ENCODE measurements at places on chromosomes 5 and 9.

DNA sequence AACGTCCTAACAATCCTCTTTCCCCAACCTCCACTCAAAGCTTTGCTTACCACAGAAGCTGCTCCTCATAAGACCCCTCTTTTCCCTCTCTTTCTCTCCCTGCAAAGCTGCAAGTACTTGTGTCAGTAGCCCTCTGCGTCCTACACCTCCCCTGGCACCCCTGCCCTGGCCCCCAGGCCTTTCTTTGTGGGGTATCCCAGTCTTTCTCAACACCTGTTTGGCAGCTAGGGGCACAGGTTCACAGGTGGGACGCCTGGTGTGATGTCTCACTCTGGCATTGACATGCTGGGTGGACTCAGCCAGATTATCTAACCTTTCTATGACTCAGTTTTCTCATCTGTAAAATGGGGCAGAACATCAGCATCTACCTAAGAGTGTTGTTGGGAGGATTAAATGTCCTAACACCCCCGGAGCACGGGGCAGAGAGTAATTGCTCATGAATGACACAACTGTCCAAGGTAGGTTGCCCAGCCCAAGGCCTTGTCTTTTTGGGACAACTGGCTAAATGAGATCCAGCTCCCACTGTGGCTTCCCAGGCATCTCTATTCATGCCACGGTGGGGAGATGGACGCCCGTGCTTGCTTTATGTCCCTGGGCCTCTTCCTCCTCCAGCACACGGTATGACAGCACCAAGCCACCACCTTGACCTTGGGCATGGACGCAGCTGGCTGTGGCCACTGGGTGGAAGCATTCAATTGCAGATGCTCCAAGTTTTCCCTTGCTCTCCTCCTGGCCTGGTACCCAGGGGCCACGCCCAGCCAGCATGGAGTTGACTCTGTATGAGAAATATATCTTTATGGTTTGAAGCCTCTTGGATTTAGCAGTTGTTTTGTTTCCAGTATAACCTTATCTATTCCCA is 190.4 kb downstream of the RGS3 start:
- DNase-seq, result no peak

- DNase-seq, result no peak
Observed at GRCh38 chr9:69548681-69549080, 123.5 kb downstream of the APBA1 start.

GRCh38 chr5:158099571-158100105 is 240.7 kb upstream of the CLINT1 start:
- no peak for DNase-seq

GRCh38 chr5:886716-887325 is 5.8 kb downstream of the BRD9 start:
- no peak for DNase-seq

DNA sequence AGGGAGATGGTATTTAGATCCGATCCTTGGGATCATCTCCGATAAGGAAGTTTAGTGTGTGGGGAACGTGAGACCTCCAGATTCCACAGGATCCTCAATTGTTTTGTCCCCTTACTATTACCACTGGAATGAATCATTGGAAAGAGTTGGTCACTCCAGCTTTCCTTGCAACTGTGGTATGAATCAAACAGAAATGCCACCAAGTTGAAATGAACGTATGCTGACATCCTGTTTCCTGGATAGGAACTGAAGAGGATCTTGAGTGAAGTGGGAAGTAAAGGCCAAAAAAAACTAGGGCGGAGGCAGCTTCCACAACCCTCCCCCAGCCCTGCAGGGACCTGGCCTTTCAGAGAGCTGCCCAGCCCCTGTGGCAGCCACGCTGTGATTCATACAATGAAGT is 23.9 kb downstream of the IRX1 start:
- no peak for DNase-seq

DNA sequence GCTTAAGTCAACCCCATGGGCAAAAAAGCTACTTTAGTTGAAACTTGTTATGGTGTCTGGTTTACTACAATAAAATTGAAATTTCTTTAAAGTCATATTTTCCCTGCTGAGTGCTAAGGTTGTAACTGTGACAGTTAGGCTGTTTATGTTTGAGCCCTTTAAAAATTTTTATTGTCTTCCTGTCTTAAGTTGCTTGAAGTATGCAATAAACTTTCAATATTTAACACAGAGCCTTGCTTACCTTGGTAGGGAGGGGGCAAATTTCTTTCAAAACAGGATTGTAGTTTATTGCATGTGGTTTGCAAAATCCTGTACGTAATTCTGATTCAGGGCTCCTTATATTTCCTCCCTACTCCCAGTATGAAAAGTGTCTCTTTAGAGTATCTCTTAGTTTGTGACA is 465.5 kb upstream of the ACTBL2 start:
- DNase-seq, result no peak

- no peak for DNase-seq
Observed at GRCh38 chr9:75096796-75097195, 8.5 kb downstream of the OSTF1 start.

DNA sequence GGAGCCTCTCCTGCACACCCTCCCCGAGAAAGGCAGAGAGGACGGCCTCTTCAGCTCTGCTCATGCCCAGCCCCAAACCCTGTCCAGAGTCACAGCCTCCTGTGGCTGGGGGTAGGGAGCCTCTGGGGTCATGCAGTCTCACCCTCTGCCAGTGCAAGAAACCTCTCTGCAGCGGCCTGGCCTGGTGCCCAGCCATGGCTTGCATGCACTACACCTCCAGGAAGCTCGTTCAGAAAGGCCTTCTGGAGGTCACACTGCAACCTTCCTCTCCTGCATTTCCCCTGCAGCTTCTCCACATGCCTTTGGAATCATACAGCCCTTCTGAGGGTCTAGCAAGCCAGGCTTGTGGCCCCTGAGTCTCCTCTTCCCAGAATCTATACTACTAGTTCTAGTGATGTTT is 17.9 kb downstream of the CSF1R start:
- DNase-seq, result no peak

DNA sequence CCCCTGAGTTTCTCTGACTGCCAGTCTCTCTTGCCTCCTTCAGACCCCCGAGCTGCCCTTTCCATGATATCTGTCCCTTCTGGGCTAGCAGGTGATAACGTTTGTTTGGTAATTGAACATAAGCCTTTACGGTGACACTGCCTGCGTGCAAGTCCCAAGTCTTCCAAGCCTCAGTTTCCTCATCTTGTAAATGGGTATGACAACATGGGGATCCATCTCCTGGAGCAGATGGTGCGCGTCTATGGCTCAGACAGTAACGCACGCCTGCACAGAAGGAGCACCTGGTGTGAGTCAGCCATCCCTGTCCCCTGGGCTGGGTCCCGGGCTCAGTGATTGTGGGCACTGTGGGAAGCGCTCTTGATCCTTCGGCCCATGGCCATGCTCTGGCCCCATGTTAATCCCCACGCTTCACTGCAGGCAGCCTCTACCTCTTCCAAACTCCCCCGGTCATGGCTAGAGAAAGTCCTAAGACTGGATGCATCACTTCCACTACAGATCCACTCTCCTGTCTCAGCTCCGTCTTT is 85.8 kb downstream of the DAP start:
- no peak for DNase-seq

DNA sequence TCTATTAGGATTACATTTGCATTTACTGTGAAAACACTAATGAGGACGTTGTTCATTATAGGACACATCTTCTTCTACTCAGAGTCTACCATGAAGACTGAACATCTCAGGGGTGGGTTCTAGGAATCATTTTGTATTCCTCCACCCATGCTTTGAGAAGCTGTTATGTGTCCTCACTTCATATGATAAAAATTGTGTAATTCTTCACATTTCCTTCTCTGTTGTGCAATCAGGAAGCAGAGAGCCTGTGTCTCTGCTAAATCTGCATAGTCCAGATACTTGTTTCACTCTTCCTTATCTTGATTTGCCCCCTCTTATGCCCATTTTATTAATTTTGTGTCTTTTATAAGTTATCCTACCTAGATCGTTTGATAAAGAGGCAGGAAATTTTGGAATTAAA is 97.8 kb upstream of the IQGAP2 start:
- DNase-seq, result no peak

DNA sequence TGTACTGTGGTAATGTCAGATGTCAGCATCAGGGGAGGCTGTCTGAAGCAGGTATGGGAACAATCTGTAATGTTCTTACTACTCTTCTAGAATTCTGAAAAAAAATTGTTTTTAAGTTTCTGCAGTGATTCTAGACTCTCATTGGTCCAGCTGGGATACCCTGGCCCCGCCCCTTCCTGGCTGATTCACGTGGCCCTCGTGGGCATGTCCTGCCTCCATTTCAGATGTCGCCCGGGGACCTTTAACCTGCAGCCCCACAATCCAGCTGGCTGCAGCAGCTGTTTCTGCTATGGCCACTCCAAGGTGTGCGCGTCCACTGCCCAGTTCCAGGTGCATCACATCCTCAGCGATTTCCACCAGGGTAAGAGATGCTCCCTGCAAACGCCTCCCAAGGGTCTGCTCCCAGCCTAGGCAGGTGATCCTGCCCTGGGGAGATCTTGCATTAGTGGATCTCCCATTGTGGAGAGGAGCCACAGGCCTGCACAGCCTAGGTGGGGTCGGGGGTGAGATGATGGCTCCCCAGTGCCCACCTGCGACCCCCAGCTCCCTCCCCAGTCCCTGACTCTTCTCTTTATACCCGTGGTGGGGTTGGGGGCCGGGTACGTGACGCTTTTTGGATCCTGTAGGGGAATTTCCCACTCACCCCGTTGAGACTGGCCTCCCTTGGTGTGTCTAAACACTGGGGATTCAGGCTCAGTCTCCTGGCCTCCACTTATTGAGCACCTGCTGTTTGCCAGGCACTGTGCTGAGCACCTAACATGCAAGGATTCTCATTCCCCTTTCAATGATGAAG is 36.5 kb downstream of the LAMC3 start:
- DNase-seq, result no peak
